ENCODE measurements at places on chromosomes 7 and 10.

- no peak for DNase-seq
Observed at GRCh38 chr10:86450806-86451603, 70.6 kb downstream of the WAPL start.

DNA sequence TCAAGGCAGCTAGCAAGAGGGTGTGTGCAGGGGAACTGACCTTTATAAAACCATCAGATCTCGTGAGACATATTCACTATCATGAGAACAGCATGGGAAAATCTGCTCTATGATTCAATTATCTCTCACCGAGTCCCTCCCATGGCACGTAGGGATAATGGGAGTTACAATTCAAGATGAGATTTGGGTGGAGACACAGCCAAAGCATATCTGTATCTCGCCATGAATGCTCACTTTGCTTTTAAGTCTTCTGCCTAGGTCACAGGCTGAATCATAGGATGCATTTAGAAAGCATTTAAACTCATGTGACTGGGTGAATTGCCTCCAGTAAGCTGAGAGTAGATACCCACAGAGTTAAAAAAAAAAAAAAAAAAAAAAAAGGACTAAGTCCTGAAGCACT, 220.0 kb downstream of the AGMO start:
- DNase-seq, result no peak

GRCh38 chr7:128781126-128781525, 5.5 kb upstream of the OPN1SW start:
- DNase-seq, result no peak

GRCh38 chr7:99868246-99868645, 8.6 kb downstream of the OR2AE1 start:
- no peak for DNase-seq

GRCh38 chr10:22816298-22816653, 101.9 kb upstream of the PIP4K2A start:
- DNase-seq, result no peak

GRCh38 chr10:60172363-60172990, 217.2 kb downstream of the ANK3 start:
- DNase-seq, result no peak

DNA sequence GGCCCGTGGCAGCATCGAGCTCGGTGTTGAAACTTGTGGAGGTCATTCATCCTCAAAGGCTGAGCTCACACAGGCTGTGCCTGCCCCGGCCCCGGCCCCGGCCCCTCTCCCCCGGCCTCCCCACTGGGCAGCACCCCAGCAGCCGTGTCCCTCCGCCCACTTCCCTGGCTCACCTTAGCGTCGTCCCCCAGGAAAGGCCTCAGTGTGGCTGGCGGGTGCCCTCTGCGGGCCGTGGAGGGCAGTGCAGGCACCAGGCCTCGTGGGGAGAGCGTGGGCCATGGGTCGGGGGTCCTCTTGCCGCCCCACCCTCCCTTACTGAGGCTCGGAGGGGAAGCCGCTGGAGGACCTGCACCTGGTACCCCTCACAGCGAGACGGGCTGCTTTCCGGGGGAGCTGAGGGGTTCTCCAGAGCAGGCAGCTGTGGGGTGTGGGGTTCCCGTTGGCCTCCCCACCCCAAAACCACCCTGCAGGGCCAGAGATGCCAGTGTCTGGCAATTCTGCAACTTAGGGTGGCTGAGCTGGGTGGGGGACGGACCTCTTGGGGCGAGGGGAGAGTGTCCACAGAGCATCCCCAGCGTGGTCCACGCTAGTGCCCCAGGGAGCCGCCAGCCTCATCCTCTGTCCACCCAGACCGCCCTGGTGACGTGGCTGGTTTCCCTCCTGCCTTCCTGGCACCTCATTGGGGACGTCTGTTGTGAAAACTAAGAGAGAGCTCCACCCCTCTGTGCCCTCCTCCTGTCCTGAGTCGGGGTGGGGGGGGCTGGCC, 44.2 kb upstream of the DPYSL4 start:
- peak; percentile 35 for DNase-seq

DNA sequence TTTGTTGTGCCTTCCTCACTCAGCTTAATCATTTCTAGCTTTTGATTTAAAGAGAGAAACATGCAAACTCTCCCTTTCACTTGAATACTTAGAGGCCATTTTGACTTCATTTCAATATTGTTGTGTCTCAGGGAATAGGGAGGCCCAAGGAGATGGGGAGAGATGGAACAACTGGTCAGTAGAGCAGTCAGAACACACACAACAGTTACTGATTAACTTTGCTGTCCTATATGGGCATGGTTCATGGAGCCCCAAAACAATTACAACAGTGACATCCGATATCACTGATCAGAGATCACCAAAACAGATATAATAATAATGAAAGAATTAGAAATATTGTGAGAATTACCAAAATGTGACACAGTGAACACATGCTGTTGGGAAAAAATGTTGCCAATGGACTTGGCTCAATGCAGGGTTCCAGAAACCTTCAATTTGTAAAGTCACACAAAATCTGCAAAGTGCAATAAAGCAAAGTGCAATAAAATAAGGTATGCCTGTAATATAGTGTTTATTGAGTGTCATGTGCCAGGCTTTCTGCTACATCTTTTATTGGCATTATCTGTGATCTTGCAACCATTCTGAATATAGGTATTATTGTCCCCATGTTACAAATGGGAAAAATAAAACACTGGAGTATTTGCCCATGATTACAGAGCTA, 38.2 kb downstream of the CCDC71L start:
- no peak for DNase-seq

GRCh38 chr7:39650676-39651075, 27.3 kb downstream of the RALA start:
- no peak for DNase-seq

DNA sequence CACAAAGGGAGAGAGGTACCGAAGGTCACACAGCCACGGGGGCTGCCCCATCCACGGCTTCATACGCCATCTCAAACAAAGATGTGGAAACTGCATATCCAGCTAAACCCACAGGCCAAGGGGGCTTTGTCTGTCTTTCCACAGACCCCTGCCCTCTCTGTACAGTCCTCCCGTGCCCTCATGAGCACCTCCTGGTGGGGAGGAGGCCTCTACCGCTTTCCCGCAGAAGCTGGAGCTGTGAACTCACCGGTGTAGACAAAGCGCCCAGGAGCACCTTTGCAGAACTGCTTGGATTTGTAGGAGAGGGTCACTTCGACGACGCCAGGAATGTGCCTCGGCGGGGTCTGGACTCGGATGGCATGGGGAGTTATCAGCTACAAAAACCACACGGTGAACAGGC, 97.2 kb downstream of the EBF3 start:
- no peak for DNase-seq

- DNase-seq, result no peak
Observed at GRCh38 chr7:134396031-134396430, 62.9 kb downstream of the AKR1B1 start.

DNA sequence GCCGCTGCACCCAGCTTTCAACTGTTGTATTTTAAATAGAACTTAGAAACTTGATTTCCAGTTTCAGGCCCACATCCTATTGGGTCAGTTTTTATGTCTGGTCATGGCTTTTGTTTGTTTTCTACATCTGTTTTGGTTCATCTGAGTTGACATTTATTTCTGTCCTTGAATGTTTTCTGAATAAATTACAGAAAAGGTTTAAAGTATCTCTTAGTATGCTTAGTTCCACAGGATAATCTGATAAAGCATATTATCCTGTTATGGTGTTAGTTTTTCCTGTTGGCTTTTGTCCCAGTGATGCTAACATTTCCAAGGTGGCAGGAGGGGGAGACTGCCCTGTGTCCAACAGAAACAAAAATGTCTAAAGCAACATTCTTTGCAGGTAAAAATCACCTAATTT, 733.2 kb downstream of the INHBA start:
- DNase-seq, result no peak

GRCh38 chr7:119713606-119714005, 559.4 kb upstream of the KCND2 start:
- DNase-seq, result no peak

GRCh38 chr7:38539477-38540081, 91.6 kb downstream of the AMPH start:
- no peak for DNase-seq

- no peak for DNase-seq
Observed at GRCh38 chr10:48287417-48288391, 13.2 kb upstream of the FRMPD2 start.

DNA sequence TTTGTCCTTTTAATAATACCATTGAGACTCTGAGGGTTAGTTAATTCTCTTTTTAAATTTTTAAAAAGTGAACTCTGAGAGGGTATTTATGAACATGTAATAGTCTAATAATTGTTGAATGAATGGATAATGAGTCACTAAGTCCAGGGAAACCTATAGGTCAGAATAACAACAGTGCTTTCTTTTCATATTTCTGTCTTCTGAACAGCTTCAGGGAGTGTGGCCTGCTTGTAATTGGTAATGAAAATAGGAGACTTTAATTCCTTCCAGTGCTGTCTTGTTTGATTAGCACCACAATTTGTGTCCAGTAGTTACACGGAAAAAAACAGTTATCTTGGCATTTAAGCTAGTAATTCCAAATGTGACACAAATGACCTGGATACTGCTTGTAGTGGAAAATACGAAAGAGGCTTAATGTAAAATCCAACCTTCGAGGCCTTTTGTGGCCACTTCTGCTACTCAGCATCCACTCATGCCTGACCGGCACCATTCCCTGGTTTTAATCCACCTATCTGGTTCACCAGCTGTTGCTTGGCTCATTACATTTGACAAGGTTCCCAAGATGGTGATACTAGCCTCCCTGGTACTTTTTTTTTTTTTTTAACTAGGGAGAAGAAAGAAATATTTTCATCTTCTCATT, 149.3 kb upstream of the IMMP2L start:
- DNase-seq, result no peak

- DNase-seq, result no peak
Observed at GRCh38 chr7:159329818-159330378, 185.2 kb upstream of the VIPR2 start.

- no peak for DNase-seq
Observed at GRCh38 chr7:96284240-96284639, 37.7 kb downstream of the SLC25A13 start.

DNA sequence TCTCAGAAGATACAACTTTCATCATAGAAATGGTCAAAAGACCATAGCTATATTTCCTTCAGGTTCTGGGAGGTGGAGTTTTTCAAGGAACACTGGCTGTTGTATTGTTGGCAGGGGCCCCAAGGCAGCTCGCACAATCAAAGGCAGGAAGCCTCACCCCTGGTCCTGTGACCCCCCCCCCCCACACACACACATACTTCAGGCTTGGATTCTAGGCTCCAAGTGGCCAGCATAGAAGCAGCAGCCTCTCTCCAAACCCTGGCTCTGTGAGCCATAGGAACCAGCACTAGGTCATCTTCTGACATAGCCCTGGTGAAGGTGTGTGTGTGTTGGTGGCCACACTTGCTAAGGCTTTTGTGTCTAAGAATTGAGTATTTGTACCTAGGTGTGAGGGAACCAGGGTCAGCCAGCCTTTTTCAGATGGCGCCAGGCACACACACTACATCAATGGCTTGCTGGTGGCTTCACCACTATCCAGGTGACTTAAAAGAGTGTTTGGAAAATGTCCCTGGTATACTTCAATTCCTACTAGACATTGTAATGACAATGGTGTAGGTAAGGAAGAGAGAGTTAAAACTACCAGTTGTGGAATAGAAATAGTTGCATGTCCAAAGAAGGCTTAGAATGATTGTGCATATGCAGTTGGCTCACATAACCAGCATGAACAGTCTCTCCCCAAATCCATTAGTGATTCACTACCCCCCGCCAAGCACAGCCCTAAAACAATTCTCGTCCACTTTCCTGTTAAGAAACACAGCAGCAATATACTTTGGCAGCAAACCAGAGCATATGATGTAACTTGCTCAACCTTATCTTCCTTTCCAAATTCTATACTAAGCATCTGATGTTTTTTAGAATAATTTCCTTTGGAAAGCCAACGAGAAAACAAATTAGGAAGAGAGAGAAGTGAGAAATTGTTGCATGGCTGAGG, 91.3 kb downstream of the AVL9 start:
- DNase-seq, result no peak

DNA sequence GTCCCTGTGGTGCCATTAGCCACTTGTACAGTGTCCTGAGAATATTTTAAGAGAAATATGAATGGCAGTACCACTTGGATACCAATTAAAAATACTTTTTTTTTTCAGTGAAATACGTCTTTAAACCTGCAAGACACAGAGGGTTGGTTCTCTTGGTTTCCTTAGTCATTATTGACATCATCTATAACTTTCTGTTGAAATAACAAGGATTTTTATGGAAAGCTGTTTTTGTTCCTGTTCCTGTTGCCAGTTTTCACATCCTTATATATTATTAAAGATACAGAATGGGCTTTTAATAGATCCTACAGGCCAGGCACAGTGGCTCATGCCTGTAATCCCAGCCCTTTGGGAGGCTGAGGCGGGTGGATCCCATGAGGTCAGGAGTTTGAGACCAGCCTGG, 579.9 kb downstream of the AUTS2 start:
- DNase-seq, result no peak

- DNase-seq, result no peak
Observed at GRCh38 chr10:75283671-75284470, 48.1 kb upstream of the COMTD1 start.

DNA sequence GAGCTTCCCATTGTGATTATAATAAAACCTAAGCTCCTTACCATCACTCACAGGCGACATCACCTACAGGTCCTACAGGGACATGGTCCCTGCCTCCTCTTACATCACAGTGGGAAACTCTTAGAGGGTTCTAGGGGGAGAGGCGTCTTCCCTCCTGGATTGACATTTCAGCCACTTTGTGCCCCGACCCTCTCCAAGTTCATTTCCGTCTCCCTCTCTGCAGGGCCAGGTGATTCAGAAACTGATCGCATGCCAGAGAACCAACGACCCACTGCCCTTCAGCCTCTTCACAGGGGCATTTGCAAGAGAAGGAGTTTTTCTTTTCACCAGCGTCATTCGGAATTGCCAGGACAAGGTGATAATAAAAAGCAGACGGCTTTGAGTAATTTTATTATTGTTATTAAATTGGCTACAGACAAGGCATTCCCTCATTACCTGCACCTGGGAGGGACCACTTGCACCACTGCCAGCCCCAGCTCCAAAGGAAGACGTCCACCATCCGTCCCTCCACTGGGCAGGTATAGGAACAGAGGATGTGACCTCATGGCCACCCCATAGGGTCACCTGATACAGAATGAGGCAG, 85.8 kb upstream of the CUX1 start:
- DNase-seq, result no peak

DNA sequence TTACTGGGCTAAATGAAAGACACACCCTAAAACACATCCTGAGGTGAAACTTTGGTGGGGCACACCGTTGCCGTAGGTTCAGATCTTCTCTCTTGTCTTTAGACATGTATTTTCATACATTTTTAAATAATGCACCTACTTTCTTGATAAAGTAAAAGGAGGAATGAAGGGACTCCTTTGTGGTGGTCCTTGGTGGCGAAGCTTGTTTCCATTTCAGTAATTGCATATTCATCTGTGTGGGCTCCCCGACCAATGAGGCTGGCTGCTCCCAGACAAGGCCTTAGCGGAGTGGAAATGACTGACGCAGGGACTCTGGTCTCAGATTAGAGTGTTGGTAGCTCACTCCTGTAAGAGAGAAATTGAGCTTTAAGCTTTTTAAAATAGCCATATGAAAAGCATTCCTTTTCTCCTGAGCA, 815 bp downstream of the CCSER2 start:
- DNase-seq, result no peak

DNA sequence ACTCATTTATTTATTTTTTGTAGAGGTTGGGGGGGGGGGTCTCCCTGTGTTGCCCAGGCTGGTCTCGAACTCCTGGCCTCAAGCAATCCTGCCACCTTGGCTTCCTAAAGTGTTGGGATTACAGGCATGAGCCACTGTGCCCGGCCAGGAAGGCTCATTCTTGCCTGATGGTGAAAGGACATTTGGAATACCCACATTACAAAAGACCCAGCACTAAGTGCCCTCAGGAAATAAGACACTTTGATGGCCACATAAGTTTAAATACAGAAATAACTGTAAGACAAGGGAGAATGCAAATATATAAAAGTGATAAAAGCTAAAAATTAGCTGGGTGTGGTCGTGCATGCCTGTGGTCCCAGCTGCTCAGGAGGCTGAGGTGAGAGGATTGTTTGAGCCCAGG, 8.0 kb upstream of the SERPINE1 start:
- DNase-seq, result no peak
